Iris pigment epithelial cell (primary cell): ENCODE measurements at places on chromosomes 3 and 15.

DNA sequence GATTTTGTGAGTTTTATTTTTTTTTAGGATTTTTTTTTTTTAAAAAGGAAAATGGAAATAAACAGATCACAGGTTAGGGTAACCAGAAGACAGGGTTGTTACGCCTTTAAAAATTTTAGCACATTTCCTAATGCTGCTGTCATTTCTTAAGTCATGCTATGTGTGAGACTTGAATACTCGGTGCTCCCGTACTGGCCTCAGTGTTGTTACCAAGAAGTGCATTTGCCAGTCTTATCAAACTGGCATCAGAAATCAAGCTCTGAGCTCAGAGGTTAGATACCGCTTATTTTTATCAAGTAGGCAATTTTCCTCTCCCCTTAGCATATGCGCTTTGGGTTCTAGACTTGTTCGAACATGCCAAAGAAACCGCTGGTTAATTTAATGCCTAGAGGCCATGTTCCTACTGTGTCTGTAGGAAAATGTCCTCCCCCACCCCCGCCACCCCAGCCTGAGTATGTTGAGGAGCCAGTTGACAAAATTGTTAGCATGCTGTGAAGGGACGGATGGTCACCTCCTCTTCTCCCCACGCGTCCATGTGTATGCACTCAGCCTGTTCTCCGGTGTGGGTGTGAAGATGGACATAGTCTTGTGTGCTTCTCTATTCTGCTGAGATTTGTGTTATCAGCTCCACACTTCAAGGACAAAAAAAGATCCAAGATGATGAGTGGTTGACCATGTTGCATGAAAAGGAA lies 88.9 kb downstream of the ITPR1 start:
- DNase-seq = no peak

GRCh38 chr15:71054286-71054952 lies 60.9 kb upstream of the THSD4 start:
- DNase-seq = peak; percentile 45

- no peak for DNase-seq
Observed at GRCh38 chr3:176401211-176401610, 796.1 kb downstream of the TBL1XR1 start.

DNA sequence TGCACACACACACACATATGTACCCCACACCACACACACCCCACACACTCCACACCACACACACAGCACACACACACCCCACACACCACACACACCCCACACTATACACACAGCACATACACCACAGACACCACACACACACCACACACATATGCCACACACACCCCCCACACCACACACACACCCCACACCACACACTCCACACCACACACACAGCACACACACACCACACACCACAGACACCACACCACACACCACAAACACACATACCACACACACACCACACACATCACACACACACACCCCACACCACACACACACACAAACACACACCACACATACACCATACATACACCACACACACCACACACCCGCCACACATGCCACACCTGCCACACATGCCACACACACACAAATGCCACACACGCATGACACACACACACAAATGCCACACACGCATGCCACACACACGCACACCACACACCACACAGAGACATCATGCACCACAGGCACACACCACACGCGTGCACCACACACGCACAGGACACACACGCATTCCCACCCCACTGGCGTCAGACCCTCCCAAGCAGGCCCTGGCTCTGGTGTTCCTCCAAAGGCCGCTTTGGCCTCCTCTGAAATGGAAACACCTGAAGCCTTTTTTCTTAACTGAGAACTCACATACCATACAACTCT lies 15.7 kb downstream of the CHST13 start:
- DNase-seq = no peak

DNA sequence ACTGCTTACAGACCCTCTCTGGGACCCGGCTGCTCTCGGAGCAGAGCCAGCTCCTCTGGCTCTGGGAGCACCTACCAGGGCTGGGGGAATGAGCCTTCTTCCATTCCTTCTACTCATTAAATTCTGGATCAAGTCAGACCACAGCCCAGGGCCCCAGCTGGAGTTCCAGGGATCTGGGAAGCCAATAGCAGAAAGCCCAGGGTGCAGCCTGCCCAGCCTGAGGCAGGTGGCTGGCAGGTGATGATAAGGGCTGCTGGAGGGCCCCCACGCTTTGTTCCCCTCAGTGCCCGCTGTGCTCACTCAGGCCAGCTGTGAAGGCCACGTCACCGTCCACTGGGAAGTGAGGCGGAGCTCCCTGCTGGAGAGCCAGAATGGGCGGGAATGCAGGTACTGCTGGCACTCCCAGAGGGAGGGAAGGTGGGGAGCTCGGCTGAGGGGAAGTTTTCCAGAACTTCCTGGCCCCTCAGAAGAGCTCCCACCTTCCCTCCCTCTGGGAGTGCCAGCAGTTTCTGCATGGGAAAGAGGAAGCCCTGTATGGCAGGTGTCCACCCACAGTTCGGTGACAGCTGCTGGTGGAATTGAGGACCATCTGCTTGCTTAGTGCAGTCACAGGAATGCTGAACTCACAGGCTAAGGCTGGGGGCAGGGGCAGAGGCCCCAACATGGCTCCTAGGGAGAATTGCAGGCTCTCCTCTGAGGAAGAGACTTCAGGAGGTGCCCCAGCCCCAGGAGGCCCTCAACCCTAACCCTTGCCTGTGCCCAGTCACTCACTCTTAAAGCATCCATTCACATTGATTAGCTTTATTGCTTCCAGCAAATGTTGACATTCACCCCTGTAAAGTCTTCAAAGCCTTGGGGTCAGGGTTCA lies 12.6 kb upstream of the RTP3 start:
- no peak for DNase-seq

DNA sequence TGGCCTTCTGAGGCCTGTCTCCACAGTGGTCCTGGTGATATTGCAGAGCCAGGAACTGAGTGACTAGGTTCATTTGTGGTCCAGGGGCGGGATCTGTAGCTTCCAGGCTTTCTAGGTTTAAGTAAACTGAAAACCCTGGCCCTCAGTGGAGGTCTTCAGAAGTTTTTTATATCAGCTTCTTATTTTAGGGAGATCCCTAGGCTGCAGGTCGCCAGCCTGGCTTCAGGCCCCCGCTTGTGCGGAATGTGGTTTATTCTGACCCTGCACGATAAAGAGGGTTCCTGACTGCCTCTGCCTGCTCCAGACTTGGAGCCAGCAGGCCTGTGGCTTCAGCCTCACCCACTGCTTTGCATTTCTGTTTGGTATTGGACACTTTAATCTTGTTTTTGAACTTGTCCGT lies 133.9 kb upstream of the PLXNA1 start:
- no peak for DNase-seq

DNA sequence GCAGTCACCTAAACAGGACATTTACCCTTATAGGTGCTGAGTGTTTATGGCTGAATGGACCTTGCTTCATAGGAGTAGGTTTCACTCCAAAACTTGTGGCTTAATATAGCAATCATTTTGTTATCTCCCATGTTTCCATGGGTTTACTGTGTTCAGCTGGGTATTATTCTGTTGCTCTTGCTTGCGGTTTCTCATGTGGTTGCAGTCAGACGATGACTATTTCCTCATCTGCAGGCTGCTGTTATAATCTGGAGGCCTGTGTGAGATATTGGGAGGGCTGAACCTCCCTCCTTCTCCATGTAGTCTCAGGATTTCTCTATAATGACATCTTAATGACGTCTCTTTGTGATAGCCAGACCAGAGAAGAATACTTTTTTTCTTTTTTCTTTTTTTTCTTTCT lies 98.1 kb downstream of the ZPLD1 start:
- no peak for DNase-seq

DNA sequence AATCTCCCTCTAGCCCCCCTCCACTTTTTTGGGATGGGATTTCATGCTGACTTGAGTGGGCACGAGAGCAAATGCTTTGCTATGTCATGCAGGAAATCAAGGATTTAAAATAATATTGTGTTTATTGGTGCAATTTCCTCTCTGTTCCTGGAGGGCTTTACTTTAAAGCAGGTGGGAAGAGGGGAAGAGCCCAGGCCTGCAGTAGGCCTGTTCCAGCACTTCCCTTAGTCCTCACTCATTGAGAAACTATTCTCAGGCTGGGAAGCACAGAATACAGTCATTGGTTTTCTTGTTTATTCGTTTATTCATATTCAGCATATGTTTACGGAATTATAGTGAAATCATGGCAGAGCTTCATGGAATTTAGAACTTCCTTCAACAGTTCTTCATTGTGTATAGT lies 41.7 kb upstream of the SPSB4 start:
- no peak for DNase-seq

GRCh38 chr15:70636540-70637165 lies 126.7 kb downstream of the UACA start:
- no peak for DNase-seq

GRCh38 chr3:192772240-192772894 lies 45.0 kb upstream of the FGF12 start:
- peak; percentile 41 for DNase-seq

DNA sequence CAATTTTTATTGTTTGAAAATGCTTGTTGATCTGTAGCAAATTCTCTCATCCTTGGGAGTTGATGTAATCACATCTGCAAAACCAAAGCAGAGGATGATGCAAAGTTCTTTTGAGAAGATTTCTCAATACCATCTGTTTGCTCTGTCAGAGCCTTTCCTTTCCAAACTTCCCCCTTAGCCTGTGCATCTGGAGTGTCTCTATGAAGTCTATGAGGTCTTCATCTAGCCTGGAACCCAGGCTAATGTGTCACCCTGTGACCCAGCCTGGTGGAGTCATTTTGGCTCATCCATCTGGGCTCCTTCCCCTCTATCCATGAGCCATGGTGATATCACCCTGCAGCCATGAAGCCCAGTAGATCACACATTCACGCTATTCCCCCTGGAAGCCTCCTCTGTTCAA lies 123.2 kb upstream of the SLC7A14 start:
- peak; percentile 93 for DNase-seq

- peak; percentile 29 for DNase-seq
Observed at GRCh38 chr3:46442576-46443530, 21.9 kb downstream of the LTF start.

GRCh38 chr15:77874063-77874462 lies 203.4 kb downstream of the TBC1D2B start:
- no peak for DNase-seq

DNA sequence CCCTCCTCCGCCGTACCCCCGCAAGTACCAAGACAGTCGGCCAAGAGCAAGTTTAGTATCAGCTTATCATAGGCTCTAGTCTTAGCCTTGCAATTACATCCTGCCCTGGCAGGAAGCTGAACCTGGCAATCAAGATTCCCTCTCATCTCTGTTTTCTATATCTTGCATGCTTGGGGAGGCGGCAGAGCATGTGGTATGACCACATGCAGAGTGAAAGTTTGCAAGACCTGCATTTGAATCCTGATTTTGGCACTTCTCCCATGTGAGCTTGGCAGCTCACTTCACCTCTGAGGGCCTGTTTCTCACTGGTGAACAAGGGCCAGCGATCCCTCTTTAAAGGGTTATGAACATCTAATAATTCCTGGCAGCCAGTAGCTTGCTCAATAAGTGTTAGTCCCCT lies 106.1 kb upstream of the FRMD4B start:
- peak; percentile 4 for DNase-seq

DNA sequence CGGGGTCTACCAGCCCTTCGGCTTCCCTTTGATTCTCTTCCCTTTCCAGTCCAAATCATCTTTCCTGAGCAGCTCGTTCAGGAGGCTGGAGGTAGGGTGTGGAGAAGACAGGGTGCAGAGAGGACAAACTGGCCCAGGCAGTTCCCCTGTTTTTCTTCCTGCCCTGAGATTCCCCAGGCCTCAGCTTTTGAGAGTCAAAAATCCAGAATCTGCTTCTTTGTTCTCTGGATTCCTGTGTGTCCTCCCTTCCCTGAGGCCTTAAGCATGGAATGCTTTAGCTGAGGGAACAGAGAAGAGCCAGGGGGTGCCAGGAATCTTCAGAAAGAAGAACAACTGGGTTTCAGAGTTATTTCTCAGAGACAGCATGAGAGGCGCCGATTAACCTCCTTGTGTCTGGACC lies 26.7 kb upstream of the LRTM1 start:
- no peak for DNase-seq

DNA sequence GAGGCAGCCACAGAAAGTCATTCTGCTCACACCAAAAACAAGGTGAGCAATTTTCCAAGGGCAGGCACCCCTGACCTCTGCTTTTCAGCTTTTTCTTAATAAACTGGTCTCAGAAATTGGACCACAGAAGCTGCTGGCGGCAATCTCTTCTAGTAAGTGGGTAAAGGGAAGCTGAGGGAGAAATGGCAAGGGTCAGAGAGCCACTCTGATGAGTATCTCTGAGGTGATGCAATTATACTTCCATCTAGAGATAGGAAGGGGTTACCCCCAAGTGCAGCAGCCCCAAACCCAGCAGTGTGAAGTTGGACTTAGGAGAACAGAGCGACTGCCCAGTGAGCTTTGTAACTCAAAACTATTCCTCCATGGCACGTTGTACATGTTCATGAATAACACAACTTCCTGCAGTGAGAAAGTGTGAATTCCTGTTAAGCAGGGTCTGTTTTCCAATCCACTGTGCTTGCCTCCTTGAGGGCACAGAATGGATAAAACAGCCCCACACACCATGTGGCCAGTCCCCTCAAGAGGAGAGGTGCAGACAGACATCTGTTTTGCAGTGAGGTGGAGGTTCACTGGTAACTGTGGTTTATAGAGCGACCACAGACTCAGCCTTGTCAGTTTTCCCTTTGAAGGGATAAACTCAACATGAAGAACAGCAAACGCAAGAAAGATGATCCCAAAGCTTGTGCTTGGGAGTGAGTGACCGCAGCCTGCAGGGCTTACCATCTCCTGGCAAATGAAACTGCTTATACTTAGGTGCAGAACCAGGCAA lies 683.4 kb upstream of the CFAP20DC start:
- DNase-seq = no peak

DNA sequence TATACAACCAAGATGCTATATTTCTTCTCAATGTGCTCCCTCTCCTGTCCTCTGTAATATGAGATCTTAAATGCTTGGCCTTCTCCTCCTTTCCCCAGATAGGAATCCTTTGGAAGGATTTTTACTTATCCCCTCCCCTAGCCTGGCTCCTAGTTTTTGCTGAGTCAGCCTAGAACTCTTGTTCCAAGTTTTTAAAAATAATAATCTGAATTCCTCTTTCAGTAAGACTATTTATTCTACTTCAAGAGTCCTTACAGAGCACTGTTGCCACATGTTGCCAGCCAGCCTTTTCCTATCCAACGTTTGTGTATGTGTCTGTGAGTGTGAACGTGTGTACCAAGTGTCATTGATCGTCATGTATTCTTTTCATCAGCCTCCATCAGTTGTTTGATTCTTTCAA lies 11.0 kb upstream of the KCNMB2 start:
- DNase-seq = no peak

GRCh38 chr15:59644756-59645155 lies 12.6 kb downstream of the GTF2A2 start:
- peak; percentile 58 for DNase-seq

GRCh38 chr3:97612632-97613031 lies 151.9 kb upstream of the ARL6 start:
- no peak for DNase-seq

GRCh38 chr15:44468709-44469385 lies 41.4 kb downstream of the CTDSPL2 start:
- DNase-seq = peak; percentile 79
